ENCODE measurements at places on chromosomes 7 and 10. TPM values are rescaled to one million over a fixed set of nuclear protein-coding genes. Genes with fewer than 3 reads are reported as not detected.

GRCh38 chr10:76022366-76022765 is 590.9 kb downstream of the LRMDA start:
- no peak for DNase-seq

DNA sequence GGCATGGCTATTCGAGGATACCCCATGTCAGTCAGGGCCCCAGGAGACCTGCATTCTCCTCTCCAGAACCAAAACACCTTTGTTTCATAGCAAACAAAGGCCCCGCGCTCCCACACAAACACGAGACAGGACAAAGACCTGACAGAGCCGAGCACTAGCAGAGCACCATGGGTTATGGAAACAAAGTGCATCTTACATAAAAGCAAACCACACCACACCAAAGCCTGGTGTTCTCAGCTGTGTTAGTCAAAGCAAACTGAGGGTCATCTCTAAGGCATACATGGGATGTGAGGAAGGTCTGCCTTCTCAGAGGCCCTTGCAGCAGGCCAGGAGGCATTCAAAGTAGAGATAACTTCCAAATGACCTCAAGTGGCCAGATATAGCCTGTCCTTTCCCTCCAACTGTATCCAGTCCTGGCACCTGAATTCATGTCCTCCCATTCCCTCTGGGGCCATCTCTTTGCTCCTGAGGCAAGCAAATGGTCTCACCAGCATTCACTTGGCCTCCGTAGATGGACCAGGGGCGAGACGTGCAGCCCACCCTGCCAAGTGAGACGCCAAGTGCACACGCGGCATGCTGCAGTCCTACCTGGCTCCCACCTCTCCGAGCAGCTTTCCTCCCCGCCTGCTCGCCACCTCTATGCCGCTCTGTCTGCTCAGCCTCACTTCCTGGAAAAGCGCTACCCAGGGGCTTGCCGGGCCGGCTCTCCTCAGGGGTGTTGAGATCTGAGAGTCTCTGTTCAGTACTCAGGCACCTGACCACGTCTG is 45.3 kb upstream of the PDLIM1 start:
- DNase-seq, result no peak

DNA sequence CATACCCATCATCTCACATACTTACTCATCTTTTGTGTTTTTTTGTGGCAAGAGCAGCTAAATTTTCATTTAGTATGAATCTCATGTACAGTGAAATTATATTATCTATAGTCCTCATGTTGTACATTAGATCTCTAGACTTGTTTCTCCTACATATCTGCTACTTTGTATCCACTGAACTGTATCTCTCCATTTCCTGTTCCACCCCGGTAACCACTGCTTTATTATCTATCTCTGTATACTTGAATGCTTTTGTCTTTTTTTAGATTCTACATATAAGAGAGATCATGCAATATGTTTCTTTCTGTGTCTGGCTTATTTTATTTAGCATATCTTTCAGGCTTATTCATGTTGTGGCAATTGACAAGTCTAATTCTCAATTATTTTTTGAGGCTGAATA is 125.1 kb downstream of the ANKRD7 start:
- no peak for DNase-seq

- DNase-seq, result no peak
Observed at GRCh38 chr7:44771358-44771757, 22.7 kb downstream of the ZMIZ2 start.

DNA sequence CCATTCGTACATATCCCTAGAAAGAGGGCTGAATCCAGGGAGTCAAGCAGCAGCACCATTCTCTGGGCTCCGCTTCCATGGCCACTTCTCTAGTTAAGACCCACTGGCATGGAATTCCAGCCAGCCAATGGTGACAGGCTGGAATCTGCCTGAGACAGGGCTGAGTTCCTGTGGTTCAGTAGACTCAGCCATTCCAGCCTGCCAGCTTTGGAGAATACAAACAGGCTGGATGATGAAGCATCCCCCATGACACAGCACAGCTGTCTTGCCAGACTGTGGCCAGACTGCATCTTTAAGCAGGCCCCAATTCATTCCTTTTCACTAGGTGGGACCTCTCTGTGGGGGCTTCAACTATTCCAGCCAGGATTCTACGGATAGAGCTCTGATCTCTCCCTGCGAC is 329.6 kb downstream of the XPNPEP1 start:
- no peak for DNase-seq

GRCh38 chr10:36421992-36422391 is 703.4 kb upstream of the ANKRD30A start:
- no peak for DNase-seq

DNA sequence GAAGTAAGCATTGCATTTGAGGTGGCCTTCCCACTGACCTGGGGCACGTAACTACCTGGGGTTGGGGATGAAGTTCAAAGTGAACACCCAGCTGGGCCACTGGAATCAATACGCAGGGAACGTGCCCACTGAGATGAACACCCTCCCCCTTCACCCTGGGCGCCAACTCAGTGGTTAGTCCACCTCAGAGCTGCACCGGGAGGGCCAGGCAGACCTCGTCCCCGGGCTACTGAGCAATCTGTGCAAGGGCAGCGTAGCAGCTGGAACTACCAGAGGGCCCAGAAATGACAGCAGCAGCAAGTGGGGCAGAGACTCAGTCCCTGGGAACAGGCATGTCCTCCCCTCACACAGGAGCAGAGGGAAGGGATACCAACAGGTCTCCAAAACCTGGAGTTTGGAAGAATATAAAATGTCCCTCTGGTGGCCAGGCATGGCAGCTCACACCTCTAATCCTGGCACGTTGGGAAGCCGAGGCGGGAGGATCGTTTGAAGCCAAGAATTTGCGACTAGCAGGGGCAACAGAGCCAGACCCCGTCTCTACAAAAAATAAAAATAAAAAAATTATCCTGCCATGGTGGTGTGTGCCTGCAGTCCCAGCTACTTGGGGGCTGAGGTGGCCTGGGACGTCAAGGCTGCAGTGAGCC is 143.9 kb downstream of the SH3PXD2A start:
- no peak for DNase-seq

GRCh38 chr10:65518379-65518778 is 1407.5 kb upstream of the LRRTM3 start:
- DNase-seq, result no peak

GRCh38 chr7:156127166-156128134 is 315.2 kb upstream of the SHH start:
- DNase-seq, result no peak

- no peak for DNase-seq
Observed at GRCh38 chr10:27529010-27529783, 25.1 kb downstream of the RAB18 start.

DNA sequence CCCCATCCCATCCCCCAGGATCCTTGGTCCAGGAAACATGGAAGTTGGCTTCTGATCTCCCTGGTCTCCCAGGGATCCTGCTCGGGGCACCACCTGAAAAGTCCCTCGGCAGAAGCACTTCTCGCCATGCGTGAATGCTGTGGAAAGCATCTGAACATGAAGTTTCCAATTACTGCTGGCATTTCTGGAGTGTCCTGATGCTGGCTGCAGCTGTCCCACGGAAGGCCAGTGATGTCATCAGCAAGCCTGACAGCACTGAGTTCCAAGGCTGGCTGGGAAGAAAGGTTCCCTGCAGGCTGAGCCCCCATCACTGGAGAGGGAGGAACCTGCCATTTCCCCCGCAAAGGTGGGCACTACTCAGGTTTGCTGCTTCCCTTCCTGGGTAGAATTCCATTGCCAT is 71.4 kb downstream of the KCNMA1 start:
- no peak for DNase-seq

GRCh38 chr10:4191894-4192293 is 406.9 kb upstream of the KLF6 start:
- DNase-seq, result no peak

GRCh38 chr7:151671514-151671913 is 151.8 kb upstream of the RHEB start:
- DNase-seq, result no peak

DNA sequence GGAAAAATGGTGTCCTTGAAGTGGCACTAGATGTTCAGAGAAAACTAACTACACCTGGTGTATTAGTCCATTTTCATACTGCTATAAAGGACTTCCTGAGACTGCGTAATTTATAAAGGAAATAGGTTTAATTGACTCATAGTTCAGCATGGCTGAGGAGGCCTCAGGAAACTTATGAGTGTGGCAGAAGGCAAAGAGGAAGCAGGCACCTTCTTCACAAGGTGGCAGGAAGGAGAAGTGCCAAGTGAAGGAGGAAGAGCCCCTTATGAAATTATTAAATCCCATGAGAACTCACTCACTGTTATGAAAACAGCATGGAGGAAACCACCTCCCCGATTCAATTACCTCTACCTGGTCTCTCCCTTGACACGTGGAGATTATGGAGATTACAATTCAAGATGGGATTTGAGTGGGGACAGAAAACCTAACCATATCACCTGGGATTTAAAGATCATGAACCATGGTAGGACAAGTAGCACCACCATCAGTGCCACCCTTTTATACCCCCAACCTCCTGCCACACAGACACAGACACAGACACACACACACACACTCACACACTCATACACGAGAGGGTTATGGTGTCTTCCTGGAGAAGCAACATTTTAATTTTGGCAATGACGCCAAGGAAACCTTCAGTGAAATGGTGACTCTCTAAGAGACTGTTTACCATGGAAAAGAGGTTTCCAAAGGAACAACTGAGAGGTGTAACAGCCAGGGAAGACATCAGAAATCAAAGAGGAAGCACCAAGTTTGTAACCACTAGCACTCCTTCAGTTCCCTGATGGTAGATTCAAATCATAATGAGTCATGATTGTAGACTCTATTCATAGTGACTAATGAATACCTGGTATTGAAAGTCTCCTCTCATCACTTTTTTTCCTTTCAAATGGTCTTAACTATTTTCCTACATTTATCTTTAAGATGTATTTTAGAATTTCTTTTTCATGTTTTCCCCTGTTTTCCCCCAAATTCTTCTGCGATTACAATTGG is 41.8 kb upstream of the WNT16 start:
- DNase-seq, result no peak

DNA sequence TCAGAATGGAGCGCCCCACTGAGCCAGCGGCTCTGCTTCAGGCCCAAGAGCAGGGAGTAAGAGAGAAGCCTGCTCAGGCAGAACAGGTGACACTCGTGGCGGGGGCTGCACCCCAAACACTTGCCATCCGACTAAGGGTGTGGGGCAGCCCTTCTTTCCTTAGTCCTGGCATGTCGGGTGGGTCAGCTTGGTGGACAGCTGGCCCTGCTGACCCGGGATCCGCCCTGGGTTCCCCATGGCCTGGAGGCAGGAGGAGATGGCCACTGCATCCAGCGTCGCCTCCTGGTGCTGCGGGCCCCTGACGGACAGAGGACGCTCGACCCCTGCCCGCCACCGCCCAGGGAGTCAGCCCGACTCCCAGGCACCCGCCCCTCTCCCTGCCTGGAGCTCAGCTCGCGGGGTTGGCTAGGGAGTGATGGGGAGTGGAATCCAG is 1.2 kb upstream of the PAOX start:
- DNase-seq, result no peak

GRCh38 chr7:108263425-108263824 is 133.3 kb upstream of the LAMB4 start:
- no peak for DNase-seq

DNA sequence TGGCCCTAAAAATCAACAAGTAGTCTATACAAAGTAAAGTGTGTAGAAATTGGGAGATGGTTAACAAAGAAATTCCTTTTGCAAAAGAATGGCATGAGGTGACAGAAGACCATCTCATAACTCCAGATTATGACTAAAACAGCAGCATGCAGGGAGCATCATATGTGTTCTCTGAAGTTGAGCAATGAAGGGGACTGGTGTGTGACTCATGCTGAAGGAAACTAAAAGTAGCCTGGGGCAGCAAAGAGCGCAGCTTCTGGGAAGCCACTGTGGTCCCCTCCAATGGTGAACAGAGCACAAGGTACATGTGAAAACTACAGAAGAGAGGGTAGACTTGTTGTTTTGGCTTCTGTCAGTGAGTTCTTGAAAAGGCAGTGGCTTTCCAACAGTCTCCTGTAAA is 133.4 kb downstream of the MACC1 start:
- no peak for DNase-seq

DNA sequence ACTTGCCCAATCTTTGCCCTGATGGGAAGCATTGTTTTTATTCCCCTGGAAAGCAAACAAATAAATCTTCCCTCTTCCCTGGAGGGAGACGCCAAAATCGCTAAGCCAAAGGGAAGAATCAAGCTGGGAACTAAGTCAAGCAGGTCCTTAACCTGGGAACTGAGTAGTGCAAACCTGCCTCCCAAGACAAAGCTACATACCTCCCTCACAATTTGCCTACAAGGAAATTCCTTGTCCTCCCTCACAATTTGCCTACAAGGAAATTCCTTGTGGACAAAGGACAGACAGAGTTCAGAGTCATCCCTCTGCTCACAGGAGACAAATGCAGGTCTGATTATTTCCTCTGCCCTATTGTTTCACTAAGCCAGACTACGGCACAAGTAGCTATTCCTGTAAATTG is 50.5 kb downstream of the SPOCK2 start:
- DNase-seq, result no peak

GRCh38 chr7:151575410-151575809 is 55.7 kb upstream of the RHEB start:
- no peak for DNase-seq

- DNase-seq, result no peak
Observed at GRCh38 chr7:111647881-111648280, 85.6 kb upstream of the IMMP2L start.

GRCh38 chr7:97008275-97008917 is 3.0 kb downstream of the DLX6 start:
- no peak for DNase-seq

DNA sequence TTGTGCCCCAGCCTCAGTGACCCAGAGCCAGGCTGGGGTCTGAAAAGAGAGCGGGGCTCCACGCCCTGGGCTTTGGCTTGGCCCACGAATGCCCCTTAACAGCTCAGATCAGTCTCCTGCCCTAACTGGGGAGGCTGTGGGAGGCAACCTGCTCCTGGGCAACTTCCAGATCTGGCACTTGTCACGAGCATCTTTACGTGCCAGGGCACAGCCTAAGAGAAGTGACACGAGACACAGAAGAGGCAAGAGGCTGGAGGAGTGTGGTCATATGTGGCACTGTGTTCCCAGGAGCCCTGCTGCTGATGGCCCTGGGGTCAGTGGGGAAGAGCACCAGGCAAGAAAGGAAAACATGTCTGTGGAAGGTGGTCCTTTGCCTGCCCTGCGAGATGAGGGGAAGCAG is 97.8 kb upstream of the BTBD16 start:
- DNase-seq, result no peak

DNA sequence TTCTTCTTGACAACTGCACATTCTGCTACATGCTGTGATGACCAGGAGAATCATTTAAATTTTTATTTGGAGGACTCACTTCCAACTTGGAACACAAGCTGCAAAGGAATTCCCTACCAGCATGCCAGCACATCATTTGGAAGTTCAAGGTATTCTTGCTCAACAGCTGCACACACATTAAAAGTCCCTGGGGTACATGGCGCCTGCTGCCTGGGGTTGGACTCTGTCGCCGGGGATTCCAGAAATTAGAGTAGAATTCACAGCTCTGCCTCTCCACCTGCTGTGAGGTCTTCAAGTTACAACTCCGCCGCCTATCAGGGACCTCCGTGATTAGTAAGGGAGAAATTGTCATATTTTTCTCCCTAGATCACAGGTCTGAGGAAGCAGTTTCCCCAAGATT is 1.1 kb downstream of the ZNF32 start:
- no peak for DNase-seq

ZNF467 gene
- 19.9 TPM for total RNA-seq

ARHGAP21 gene
- total RNA-seq, result 88.2 TPM

ADCY1 gene
- 22.9 TPM for total RNA-seq

PRLHR gene
- total RNA-seq, result not detected

C10orf62 gene
- 0.25 TPM for total RNA-seq

PAX4 gene
- not detected for total RNA-seq

CYP3A4 gene
- total RNA-seq, result not detected

AOAH gene
- not detected for total RNA-seq

GPR15LG gene
- not detected for total RNA-seq

LRRC4 gene
- total RNA-seq, result 9.3 TPM
